ENCODE measurements at places on chromosomes 7 and 10. TPM values are rescaled to one million over a fixed set of nuclear protein-coding genes. Genes with fewer than 3 reads are reported as not detected.
A peak's percentile ranks its signal among the peaks of the same experiment; 100 is the strongest.

The ANKRD61 gene
- 0.23 TPM for total RNA-seq

The SPAM1 gene
- total RNA-seq = not detected

The SYNPO2L gene
- 0.63 TPM for total RNA-seq

The BHLHA15 gene
- total RNA-seq = 0.45 TPM

The ARHGAP19 gene
- total RNA-seq = 10.3 TPM

The TEX47 gene
- total RNA-seq = not detected

The SLC18A3 gene
- not detected for total RNA-seq

The PON3 gene
- not detected for total RNA-seq

The AKR1D1 gene
- total RNA-seq = not detected

The ADCK2 gene
- 20.8 TPM for total RNA-seq

The SFMBT2 gene
- total RNA-seq = not detected

The GRM8 gene
- total RNA-seq = 0.11 TPM

The ITGA8 gene
- not detected for total RNA-seq

The ACTL6B gene
- not detected for total RNA-seq

The GNAI1 gene
- total RNA-seq = 84.0 TPM

The KCP gene
- 0.13 TPM for total RNA-seq

The TEX36 gene
- total RNA-seq = not detected

The AGR2 gene
- total RNA-seq = not detected

The KCNH2 gene
- total RNA-seq = not detected

The DRGX gene
- total RNA-seq = not detected

The NUTM2A gene
- 0.26 TPM for total RNA-seq

- DNase-seq = no peak
Measured at GRCh38 chr10:17215782-17216122, 12.3 kb upstream of the VIM start.

GRCh38 chr7:133703547-133703946 lies 423.6 kb upstream of the LRGUK start:
- peak; percentile 98 for DNase-seq

DNA sequence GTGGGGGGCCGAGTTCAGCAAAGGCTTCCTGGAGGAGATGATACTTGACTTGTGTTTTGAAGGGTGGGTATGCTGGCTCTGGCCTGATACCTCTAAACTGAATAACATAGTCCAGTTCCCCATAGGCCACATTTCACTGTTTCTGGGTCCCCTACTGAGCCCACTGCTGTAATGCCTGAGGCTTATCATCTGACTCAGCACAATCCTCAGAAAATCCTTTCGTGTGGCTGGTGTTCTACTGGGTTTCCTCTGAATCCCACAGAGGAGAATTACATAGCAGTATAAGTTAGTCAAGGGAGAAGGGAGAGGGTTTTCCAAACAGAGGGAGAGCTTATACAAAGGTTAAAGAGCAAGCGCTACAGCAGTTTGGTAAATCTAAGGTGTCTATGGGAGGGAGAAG lies 2.8 kb upstream of the R3HCC1L start:
- DNase-seq = no peak

- DNase-seq = peak; percentile 99
Measured at GRCh38 chr7:55073976-55074528, 55.2 kb downstream of the EGFR start.

DNA sequence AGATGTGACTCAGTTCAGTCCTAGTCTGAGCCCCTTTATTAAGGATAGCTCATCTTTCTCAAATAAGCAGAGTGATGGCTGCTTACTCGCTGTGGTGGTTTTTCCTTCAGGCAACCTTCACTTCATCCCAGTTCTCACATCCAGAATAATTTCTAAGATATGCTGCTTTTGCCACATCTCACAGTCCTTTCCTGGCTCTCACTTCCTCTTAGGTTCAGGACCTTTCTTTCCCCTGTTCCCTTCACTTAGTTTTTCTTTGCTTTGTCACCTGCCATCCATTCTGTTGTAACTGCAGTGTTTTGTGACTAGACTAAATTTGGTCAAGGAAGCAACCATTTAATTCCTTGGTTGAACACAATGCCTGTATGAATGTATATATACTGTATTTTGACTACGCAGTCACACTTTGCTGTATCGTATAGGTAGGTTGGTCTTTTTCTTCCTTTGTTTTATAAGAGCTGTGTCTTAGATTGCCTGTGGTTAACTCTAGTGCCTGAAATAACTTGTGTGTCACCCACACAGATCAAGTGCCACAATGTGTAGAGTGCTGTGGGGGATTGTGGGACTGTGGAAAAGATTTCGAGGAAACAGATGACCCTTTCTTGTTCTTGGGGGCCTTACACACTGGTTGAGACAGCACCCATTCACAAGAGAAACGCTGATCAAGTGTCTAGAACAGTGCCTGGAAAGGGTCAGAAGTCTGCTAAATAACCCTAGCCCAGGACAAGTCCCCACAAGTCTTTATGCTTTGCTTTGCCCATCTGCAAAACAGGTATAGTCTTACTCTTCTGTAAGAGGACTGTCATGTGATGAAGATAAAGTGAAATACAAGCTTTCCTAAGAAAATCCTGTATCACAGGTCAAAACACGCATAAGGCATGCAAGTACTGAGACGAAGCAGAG lies 2.6 kb downstream of the ZNF655 start:
- no peak for DNase-seq

GRCh38 chr10:114252883-114253282 lies 13.8 kb downstream of the VWA2 start:
- no peak for DNase-seq

DNA sequence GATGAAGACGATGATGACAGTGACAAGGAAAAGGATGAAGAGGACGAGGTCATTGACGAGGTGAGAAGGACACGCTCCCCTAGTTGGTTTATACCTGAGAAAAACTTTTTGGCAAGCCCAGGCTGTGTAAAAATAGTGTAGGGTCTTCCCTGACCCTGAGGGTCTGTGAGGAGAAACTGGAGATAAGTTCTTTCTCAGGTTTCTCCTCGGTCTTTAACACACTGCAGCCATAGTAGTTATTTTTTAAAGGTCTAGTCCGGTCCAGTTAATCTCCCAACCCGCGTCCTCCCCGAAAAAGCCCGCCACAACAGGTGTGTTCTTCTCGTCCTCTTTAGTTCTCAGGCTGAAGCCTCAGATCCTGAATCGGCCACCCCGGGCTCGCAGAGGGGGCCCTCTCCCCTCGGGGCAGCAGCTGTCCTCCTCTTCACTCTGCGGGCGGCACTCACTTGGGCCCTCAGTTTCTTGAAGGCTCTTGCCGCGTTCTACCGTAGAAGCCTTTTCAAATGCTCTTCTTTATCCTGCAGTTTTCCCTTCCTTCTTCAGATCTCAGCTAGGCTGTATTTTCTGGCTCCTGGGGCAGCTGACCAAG lies 411 bp downstream of the BCCIP start:
- peak; percentile 16 for DNase-seq

DNA sequence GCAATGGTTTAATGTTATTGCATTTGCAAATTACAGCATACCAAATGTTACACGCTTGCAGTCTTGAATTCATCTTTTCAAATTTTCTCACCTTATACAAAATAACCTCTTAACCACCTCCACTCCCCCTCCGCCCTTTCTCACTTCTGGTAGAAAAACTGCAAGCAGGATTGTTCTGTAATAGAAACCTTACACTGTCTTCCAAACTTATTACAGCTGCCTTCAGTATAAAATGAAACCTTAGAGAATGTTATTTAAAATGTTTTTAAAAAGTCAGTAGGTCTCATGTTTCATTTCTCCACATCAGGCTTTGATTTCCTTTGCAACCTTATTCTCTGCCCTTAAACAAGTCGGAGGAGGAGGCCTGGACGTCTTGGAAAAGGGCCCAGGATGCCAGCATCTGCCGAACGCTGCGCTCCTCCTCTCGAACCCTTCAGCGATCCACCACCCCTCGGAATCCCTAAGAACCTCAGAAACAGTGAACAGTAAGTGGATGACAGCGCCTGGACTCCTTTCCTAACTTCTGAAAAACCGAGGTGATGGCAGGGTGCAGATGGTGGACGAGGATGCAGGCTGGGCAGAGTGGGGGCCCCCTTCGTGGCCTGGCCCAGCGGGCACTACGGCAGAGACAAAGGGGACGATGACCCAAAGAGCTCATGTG lies 74.0 kb downstream of the FGFR2 start:
- no peak for DNase-seq

DNA sequence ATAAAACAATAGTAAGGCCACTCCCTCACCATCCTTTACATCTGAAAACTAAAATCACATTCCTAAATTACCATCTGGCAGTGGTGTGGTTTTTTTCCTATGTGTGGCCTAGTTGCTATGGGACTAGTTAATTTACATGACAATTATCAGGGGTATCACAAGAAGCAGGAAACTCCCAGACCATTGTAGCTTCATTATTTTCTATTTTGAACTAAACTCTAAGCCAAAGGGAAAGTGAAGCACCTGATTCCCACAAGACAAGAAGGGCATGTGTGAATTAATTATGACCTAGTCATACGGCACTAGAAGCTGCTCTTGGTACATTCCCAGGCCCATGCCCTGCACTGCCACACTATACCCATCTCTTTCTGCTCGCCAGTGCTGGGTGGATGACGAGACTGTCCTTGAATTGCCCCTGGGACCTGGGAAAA lies 103.4 kb downstream of the ATXN7L1 start:
- DNase-seq = no peak

- no peak for DNase-seq
Measured at GRCh38 chr10:116809483-116810119, 39.7 kb upstream of the ENO4 start.

DNA sequence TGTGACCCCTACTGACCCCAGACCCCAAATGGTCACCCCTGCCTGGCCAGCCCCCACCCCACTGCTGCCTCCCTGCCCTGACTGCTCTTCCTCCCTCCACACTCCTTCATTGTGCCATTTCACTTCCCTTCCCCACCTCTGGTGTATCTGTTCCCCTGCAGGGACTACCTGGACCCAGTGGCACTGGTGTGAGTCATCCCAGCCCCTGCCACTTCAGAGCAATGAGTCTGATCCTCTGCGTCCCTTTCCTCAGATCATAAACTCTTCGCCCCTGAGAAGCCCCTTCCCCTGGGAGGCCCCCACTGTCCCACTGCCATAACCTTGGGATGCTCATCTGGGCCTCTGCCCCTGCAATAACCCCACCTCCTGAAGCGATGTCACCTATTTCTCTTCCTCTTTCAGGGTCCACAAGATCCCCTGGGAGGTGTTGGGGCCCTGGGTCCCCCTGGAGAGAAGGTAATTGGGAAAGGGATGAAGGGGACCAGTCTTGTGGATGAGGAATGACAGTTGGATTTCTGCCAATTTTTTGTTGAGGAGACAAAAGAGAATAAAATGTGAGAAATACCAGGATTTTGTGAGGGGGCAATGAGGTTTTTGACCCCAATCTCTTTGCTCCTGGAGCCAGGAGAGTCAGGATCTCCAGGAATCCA lies 19.1 kb upstream of the VOPP1 start:
- DNase-seq = no peak

GRCh38 chr10:22433875-22434274 lies 88.6 kb downstream of the SPAG6 start:
- DNase-seq = peak; percentile 88

DNA sequence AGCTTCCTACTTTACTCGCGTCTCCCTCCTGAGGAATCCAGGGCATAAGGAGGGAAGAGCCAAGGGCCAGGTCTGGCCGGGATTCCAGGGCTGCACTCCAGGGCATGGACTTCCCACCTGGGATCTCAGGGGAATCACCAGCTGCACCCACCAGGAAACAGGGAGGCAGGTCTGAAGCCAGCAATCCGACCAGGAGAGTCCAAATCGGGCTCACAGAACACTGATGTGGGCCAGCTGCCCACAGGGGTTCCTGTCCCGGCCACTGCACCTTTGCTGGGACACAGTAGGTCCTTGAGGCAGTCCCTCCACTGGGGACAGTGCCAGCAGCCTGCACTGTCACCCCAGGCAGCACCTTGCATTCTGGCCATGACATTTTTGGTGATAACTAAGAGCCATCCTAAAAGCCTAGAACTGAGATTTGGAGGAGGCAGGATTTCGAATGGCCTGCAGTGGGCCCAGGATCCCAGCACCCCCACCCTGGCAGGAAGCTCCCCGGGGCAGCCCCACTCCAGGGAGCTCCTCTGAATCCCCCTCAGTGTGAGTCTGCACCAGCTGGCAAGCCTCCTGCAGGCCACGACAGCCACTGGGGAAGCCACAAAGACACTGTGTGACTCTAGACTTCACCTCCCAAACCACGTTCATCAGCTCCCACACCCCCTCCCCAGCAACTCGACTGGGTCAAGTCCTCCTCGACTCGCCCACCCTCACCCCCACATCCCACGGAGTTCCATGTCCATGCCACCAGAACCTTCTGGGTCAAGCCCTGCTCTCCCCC lies 71.5 kb upstream of the PPP2R2D start:
- DNase-seq = no peak

- DNase-seq = no peak
Measured at GRCh38 chr10:132332433-132332754, 401 bp downstream of the LRRC27 start.

- DNase-seq = no peak
Measured at GRCh38 chr10:105742184-105742583, 1101.1 kb downstream of the SORCS3 start.

- no peak for DNase-seq
Measured at GRCh38 chr7:71995111-71995510, 417.0 kb downstream of the CALN1 start.

DNA sequence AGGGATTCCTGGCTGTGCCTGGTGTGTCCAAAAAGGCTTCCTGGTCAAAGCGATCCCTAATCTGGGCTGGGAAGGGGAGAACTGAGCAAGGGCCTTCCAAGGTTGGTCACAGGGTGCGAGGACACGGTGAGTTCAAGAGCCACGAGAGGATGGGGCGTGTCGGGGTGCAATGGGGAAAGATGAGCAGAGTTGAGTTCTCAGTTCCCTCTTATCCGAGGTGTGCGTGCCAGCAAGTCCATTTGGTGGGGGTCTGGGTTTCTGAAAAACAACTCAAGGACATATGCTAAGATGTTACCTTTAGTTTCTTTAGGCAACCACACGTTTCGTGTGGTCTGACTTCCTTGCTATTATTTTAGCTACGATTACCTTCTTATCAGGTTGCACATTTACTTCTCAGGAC lies 1.3 kb downstream of the ZNF775 start:
- no peak for DNase-seq

- DNase-seq = peak; percentile 46
Measured at GRCh38 chr10:30581779-30582380, 47.7 kb downstream of the LYZL2 start.

- no peak for DNase-seq
Measured at GRCh38 chr7:41187322-41187721, 515.6 kb downstream of the INHBA start.

- DNase-seq = no peak
Measured at GRCh38 chr10:73655257-73655989, 406 bp downstream of the SYNPO2L start.

- no peak for DNase-seq
Measured at GRCh38 chr7:97418312-97418711, 300.8 kb downstream of the SDHAF3 start.

DNA sequence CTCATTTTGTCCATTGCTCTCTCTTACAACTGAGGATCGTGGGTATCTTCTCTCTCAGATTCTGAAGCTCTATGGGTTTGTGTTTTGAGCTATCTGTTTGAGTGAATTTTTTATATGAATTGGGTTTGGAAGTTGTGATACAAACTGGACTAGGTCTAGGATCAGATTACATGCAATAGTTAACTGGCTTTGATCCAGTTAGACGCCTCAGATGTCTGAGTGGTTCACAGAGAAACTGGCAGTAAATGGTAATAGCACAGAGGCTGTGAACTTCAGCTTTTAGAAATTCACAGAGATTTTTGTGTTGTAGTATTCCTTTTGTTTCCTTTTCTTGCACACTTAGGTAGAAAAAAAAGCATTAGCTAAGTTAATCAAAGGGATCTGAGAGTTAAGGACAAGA lies 12.7 kb upstream of the DNMBP start:
- DNase-seq = peak; percentile 48

GRCh38 chr10:95314192-95314918 lies 23.6 kb upstream of the PDLIM1 start:
- no peak for DNase-seq
